Left colon (tissue), 2 donors: ENCODE measurements at places on chromosomes 7 and 10.

DNA sequence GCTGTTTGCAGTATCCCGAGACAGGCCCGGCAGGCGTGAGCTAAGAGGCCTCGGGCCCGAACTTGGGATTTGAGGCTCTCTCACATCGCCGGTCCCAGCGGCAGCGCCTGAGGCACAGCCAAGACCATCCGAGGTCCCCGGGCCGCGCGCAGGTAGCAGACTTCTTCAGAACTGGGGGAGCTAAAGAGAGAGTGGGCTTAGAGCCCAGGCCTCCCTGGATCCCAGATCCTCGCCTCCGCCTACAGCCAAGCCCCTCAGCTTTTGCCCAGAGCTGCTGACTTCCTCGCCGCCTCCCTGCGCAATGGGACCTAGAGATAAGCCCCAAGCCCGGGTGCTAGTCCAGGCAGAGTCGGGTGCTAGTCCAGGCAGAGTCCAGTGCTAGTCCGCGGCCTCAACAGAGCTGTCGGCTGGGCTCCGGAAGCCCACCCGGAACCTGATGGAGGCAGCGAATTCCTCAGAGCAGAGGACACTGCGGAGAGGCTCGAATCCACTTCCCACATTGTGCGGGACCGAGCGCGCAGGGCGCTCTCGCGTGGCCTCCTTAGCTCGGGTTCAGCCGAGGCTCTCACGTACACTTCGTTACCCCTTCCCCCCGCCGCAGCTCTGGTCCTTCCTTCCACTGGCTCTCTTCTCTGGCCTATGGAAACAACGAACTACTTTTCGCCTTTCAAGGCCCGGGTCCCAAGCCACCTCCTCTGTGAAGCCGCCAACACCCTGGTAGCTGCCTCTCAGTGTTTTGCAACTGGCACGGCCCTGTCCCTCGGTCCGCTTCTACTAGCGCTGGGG is 5.8 kb downstream of the LBX1 start:
- no peak for DNase-seq

DNA sequence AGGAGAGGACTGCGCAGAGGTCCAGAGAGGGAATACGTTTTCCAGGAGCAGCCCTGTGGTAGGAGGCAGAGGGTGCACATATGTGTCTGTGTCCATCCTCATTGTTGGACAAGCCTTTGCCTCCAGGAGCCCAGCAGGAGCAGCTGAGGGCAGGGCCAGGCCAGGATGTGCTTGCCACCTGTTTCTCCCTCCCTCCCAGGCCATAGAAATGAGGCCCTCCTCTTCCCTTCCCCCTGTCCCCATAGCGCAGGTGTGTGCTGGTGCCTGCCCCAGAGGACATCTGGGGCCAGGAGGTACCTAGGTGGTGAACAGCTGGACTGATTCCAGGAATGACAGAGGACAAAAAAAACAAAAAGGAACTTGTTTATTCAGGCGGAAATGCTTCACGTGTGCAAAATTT is 10.5 kb upstream of the CXCL12 start:
- DNase-seq = peak; percentile 49

GRCh38 chr10:117135480-117136140 is 2.5 kb downstream of the VAX1 start:
- DNase-seq = no peak

DNA sequence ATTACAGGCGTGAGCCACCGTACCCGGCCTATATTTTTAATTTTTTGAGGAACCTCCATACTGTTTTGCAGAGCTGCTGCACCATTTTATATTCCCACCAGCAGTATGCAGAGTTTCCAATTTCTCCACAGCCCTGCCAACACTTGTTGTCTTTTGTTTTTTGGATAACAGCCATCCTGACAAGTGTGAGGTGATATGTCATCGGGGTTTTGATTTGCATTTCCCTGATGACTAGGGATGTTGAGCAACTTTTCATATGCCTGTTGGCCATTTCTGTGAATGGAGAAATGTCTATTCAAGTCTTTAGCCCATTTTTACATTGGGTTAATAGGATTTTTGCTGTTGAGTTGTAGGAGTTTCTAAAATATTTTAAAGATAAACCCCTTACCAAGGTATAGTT is 22.2 kb downstream of the ENTPD7 start:
- DNase-seq = no peak

GRCh38 chr10:28677888-28678686 is 766 bp downstream of the BAMBI start:
- no peak for DNase-seq
